ENCODE measurements at places on chromosomes 6 and 20. TPM values are rescaled to one million over a fixed set of nuclear protein-coding genes. Genes with fewer than 3 reads are reported as not detected.
A peak's percentile ranks its signal among the peaks of the same experiment; 100 is the strongest.

The PI3 gene
- not detected for polyA plus RNA-seq

The FAM217A gene
- not detected for polyA plus RNA-seq

GRCh38 chr20:35912881-35913280, 41.4 kb downstream of the SCAND1 start:
- DNase-seq: no peak
- H3K27me3 ChIP-seq: no peaks in the 10 kb centered on the region
- no peak overlapping the region for H3K4me3 ChIP-seq
- H3K36me3 ChIP-seq: peaks cover 17% of the 10 kb centered on the region
- no peak overlapping the region for H3K27ac ChIP-seq
- H3K4me1 ChIP-seq: peaks cover 2% of the 10 kb centered on the region

DNA sequence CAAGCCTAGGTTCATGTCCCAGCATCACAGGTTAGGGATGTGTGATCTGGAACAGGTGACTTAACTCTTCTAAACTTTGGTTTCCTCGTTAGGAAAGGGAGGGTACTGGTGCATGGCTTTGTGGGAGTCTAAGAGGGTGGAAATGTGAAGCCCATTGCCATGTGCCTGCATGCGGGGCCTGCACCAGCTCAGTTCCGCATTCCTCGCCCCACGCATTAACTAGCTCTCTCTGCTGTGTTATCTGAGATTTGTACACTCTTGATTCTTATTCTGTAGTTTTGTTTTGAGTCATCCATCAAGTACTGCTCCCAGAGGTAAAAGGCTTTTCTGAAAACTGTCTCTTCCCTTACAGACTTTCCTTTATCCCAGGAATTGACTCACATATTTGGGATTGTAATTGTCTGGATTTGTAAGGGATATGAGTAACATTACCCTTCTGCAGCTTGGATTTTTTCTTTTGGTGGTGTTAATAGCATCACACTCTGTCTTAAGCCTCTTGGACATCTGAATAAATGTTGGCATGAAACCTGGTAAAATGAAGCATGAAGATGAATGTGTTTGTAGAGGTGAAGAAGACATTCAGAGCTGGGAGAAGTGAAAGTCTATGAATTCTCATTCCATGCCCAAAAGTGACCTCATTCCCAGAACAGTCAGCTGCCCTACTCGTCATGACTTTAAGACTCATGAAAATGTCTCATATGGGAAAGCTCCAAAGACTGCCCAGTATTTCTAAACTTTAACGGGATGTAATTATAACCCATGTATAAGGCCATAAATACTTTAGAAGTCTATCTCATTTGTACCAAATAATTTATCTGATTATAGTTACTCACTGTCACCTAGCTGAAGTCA, 357.3 kb downstream of the FOXA2 start:
- DNase-seq: no peak
- no peaks in the 10 kb centered on the region for H3K36me3 ChIP-seq
- H3K4me3 ChIP-seq: no peak overlapping the region
- no peaks in the 10 kb centered on the region for H3K4me1 ChIP-seq

GRCh38 chr6:166490671-166491500, 95.6 kb downstream of the RAMACL start:
- H3K27me3 ChIP-seq: no peaks in the 10 kb centered on the region
- H3K4me1 ChIP-seq: peaks cover 59% of the 10 kb centered on the region
- H3K4me3 ChIP-seq: no peak overlapping the region
- peak overlapping the region; percentile 99 for H3K27ac ChIP-seq
- H3K36me3 ChIP-seq: peaks cover 89% of the 10 kb centered on the region
- DNase-seq: peak; percentile 84

- DNase-seq: no peak
- peaks cover 7% of the 10 kb centered on the region for H3K4me1 ChIP-seq
- H3K4me3 ChIP-seq: no peak overlapping the region
Measured at GRCh38 chr20:33681288-33681687, 4.9 kb downstream of the E2F1 start.

GRCh38 chr6:150439373-150439772, 70.6 kb downstream of the IYD start:
- H3K27ac ChIP-seq: no peak overlapping the region
- no peaks in the 10 kb centered on the region for H3K36me3 ChIP-seq
- no peaks in the 10 kb centered on the region for H3K27me3 ChIP-seq
- no peaks in the 10 kb centered on the region for H3K4me1 ChIP-seq
- H3K4me3 ChIP-seq: no peak overlapping the region

DNA sequence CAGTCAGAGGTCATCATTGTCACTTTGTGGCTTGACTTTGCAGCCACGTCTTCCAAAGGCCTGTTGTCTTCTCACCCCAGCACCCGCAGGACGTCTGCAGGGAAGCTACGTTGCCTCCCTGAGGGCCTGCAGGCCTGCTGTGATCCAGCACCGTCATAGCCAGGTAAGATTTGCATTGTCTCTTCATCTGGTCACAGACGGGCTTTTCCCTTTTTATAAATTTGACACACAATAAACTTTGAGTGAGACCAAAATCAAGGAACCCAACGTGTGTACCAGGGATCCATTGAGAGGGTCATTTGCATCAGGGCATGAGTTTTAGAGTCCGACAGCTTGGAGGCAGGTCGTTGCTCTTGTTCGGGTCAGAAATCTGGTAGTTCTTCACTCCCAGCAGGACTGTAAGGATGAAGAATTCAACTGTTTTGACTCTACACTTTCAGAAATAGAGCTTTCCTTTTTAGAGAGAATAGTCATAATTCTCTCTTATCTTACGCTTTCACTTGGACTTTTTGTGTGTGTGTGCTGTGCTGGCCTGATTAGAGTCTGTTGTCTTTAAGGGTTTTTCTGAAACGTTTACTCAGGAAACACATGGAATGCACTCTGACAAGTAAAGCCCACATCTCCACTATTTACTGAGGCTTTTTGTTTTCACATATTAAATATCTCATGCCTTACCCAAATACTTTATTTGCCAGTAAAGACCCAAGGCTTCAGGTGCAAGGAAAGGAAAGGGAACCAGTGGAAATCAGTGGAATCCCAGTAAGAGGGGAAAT, 177.2 kb upstream of the TAB2 start:
- H3K27ac ChIP-seq: no peak overlapping the region
- H3K36me3 ChIP-seq: no peaks in the 10 kb centered on the region
- H3K4me1 ChIP-seq: peaks cover under 1% of the 10 kb centered on the region
- DNase-seq: no peak

DNA sequence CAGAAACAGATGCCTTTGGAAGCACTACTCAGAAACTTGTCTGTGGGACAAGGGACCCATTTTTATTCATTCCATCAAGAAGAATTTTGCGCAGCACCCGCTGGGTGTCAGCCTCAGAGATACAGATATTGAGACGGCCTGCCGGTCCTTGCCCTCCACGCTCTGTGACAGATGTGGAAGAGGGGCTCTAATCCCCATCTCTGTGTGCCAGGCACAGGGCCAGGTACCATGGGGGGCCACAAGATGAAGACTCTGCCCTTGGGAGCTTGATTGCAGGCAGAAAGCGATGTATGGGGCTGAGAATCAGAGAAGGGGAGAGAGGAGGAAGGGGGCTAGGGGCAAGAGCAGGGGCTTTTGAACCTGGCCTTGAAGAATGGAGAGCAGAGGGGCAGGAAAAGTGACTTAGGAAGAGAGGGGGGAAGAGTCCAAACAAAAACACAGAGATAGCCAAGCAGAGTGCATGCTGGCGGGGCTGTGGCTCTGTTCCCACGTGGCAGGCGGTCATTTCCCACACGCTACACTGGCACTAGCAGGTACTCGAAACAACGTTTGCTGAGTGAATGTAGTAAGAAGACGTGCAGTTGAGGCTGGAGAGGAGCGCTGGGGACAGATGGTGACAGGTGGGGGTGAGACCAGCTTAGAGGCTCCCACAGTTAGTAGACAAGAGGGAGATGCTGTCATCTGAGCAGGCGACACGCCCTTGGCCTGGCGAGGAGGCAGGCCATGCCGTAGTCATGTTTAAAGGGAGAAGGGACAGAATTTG, 170.3 kb upstream of the SNX9 start:
- no peaks in the 10 kb centered on the region for H3K27me3 ChIP-seq
- no peaks in the 10 kb centered on the region for H3K36me3 ChIP-seq
- DNase-seq: no peak

DNA sequence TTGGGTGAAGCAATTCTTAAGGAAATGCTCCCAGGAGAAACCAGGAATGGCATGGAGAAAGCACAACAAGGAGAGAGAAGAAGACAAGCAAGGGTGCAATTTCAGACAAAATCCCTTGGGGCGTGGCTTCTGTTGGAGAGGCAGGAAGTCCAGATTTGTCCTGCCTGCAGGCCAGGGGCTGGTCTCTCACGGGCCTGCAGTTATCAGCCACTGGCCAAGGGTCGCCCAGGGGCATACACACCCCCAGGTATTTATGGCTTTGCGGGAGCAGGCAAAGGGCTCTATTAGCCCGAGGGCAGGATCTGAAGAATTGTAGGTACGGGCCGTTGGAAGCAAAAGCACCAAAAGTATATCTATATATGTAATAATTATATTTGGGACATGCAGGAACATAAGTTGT, 87.7 kb downstream of the IYD start:
- DNase-seq: no peak
- no peaks in the 10 kb centered on the region for H3K27me3 ChIP-seq
- H3K27ac ChIP-seq: no peak overlapping the region
- H3K4me1 ChIP-seq: no peaks in the 10 kb centered on the region
- no peak overlapping the region for H3K4me3 ChIP-seq
- H3K36me3 ChIP-seq: no peaks in the 10 kb centered on the region

GRCh38 chr6:100775667-100776066, 105.5 kb downstream of the ASCC3 start:
- H3K4me3 ChIP-seq: no peak overlapping the region
- no peaks in the 10 kb centered on the region for H3K27me3 ChIP-seq
- no peak for DNase-seq
- H3K4me1 ChIP-seq: no peaks in the 10 kb centered on the region
- no peak overlapping the region for H3K27ac ChIP-seq

DNA sequence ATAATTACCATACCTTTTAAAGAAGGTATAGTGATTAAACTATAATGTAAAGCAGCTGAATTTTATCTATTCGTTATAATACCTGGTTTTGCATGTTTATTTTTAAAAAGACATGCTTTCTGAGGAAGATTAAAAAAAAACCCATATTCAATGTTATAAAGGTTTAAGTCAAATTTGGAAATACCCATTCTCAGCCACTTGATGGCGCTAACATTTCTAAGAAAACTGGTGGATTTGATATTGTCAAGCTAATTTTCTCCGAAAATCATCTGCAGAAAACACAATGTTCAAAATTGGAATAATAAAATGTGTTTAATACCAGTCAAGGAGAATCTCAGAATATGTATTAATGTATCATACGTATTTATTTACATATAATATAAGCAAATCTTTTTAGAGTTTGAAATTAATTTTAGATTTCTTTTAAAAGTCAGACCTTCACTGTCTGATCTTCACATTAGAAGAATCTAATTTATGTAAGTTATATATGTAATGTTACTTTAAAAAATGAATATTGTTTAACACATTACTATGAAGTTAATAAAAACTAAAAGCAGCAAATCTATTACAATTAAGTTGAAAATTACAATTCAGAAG, 35.0 kb downstream of the SHPRH start:
- H3K4me3 ChIP-seq: no peak overlapping the region
- no peak overlapping the region for H3K27ac ChIP-seq
- DNase-seq: peak; percentile 3
- H3K27me3 ChIP-seq: no peaks in the 10 kb centered on the region

GRCh38 chr20:19465536-19465935, 253.1 kb downstream of the SLC24A3 start:
- no peak overlapping the region for H3K4me3 ChIP-seq
- peaks cover 16% of the 10 kb centered on the region for H3K27me3 ChIP-seq
- DNase-seq: no peak
- no peaks in the 10 kb centered on the region for H3K4me1 ChIP-seq
- H3K36me3 ChIP-seq: no peaks in the 10 kb centered on the region

DNA sequence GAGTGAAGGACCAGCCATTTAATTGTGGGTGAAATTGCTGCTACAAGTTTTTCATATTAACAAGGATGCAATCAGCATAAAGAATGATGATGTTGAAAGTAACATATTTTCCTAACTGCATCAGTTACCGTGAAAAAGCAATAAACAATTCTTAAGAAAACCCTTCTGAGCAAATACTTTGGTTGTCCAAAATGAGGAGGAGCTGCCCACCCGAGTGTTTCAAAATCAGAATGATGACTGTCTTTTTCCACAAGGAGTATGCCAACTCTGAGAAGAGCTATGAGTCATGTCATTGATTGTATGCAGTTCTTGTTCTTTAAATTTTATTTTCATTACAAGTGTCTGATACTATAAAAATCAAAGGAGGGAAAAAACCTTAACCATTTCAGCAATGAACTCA, 470.5 kb downstream of the COL12A1 start:
- H3K4me3 ChIP-seq: no peak overlapping the region
- no peaks in the 10 kb centered on the region for H3K27me3 ChIP-seq
- peaks cover 3% of the 10 kb centered on the region for H3K36me3 ChIP-seq
- DNase-seq: no peak

DNA sequence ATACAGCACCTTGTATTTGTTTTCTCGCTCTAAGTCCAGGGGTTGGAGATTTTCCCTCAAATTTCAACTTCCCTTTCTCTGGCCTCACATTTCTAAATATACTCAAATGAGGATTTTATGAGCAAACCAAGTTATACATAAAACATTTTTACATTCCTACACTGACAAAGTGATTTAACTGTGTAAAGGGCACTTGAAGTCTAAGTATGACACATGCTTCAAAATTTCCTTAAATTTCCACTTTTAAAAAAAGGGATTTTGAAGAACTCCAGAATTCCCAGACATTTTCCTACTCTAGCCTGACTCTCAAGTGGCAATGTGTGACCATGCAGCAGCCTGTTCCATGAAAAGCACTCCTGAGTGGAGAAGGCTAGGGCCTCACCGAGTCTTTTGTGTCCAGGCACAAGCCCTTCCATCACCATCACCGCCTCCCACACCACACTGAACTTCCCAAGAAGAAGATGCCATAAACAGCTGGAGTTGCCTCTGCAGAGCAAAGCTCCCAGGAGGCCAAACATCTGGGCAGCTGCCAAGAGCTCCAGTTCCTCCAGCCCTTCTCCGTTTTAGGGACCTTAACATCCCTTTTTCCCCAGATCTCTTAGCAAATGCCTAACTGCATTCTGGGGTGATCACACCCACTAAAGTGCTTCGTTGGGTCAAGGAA, 68.9 kb downstream of the NCR2 start:
- no peaks in the 10 kb centered on the region for H3K4me1 ChIP-seq
- no peak for DNase-seq
- H3K36me3 ChIP-seq: no peaks in the 10 kb centered on the region
- no peak overlapping the region for H3K27ac ChIP-seq

GRCh38 chr20:49228676-49229075, 9.5 kb downstream of the DDX27 start:
- H3K27me3 ChIP-seq: no peaks in the 10 kb centered on the region
- H3K27ac ChIP-seq: no peak overlapping the region
- no peak for DNase-seq
- H3K4me3 ChIP-seq: no peak overlapping the region
- H3K36me3 ChIP-seq: peaks cover 54% of the 10 kb centered on the region

DNA sequence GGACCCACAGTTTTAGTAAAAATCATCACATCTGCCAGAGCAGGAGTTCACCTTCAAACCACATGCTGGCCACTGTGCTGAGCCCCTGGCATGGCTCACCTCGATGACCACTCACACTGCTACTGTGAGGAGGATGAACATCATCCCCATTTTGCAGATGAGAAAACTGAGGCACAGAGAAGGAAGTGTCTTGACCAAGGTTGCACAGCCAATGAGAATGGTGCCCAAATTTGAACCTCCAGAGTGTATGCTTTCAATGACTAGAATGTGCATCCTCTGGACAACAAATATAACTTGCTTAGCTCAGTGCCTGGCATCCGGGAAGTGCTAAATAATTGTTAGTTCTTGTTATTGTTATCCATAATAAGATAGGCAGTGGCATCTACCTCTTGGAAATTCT, 37.2 kb upstream of the FAM83D start:
- H3K27me3 ChIP-seq: no peaks in the 10 kb centered on the region
- no peak overlapping the region for H3K4me3 ChIP-seq
- H3K4me1 ChIP-seq: peaks cover 60% of the 10 kb centered on the region
- peak overlapping the region; percentile 83 for H3K27ac ChIP-seq
